ENCODE measurements at places on chromosomes 6 and 20.

GRCh38 chr6:158879180-158879579 lies 60.0 kb upstream of the EZR start:
- DNase-seq = no peak

DNA sequence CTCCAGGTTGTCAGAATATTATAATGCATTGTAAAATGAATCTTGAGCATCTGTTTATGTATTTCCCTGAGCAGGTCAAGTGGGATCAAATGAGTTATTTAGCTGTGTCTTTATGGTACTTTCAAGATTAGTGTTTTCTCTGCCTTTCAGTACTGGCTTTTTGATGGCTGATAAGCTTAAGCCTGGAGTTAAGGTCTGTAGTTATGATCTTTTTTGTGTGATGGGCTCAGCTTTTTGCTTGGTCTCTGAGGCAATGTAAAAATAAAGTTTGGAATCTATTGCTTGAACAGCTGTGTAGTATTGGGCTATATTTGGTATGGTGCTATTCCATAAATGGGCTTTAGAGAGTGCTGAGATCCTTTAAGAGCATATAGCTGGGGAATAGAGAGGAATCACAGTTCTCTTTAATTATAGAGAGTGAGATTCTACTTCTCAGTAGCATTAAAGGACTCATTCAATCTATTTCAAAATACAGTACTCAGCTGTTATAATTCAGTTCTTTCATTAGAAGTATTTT lies 40.7 kb downstream of the ZNF451 start:
- no peak for DNase-seq

- DNase-seq = no peak
Measured at GRCh38 chr6:8389036-8389818, 46.1 kb downstream of the SLC35B3 start.

GRCh38 chr6:438634-439170 lies 47.1 kb downstream of the IRF4 start:
- DNase-seq = no peak

DNA sequence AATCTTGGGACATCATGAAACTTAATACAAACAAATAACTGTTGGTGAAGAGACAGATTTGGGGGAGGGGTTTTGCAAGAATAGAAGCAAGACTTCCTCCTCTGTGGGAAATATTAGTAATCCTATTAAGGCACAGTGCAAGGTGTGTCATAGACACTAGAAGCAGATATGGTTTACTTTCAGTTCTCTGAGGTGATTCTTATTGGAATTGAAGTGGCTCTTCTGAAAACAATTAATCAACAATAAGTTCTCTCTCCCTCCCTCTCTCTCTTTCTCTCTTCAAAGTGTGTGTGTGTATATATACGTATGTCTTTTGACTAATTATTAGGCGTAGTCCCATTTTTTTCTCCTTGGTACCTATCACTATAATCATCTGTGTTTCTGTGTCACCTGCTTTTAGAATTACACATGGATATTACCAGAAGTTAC lies 99.8 kb downstream of the HIVEP2 start:
- no peak for DNase-seq

- DNase-seq = no peak
Measured at GRCh38 chr6:22141241-22141745, 155.5 kb downstream of the PRL start.

GRCh38 chr6:16104624-16105433 lies 24.1 kb upstream of the MYLIP start:
- DNase-seq = peak; percentile 24

DNA sequence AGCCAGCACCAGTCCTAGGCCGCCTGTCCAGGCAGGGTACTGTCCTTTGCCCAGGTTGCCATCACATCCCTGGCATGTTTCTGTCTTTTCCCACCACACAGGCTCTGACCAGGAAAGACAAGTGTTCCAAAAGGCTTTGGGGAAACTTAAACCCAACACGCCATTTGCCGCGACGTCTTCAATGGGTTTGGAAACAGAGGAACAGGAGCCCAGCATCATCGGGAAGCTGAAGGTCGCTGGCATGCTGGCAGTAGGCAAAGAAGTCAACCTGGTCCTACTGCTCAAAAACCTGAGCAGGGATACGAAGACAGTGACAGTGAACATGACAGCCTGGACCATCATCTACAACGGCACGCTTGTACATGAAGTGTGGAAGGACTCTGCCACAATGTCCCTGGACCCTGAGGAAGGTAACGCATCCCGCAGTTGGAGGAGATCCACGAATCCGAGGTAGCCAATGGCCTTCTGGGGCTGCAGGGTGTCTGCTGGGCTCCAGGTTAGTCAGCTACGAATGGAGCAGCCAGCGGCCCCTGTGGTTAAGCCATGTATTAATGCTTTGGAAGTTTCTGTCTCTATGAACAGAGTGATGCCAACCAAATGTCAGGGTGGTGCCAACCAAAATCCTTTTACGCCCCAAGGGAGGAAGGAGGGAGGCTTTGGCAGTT lies 36.2 kb downstream of the TGM3 start:
- DNase-seq = no peak

DNA sequence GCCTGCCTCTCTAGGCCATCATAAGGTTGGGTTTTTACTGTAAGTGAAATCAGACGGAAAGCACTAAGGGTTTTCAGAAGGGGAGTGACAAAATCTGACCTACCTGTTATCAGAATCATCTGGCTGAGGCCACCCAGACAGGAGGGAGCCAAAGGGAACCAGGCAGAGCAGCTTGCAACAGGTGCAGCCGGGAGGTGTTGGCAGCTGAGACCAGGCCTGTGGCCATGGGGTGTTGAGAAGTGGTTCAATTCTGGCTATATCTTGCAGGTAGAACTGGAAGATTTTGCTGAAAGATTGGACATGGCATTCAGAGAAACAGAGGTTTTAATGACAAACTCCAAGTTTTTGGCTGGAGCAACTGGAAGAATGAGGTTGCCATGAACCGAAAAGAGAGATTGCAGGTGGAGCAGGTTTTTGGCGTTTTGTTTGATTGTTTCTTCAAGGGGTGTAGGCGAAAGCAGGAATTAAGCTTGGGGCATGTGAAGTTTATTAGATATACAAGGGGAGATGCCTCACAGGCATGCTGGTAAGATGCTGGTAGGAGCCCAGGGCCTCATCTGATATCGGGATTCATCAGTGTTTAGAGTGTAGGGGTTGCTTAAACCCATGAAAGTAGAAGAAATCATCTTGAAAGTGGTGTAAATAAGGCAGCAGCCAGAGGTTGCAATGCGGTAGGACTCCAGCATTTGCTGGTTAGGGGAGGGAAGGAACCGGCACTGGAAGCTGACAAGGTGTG lies 35.1 kb upstream of the MAP3K4 start:
- no peak for DNase-seq

DNA sequence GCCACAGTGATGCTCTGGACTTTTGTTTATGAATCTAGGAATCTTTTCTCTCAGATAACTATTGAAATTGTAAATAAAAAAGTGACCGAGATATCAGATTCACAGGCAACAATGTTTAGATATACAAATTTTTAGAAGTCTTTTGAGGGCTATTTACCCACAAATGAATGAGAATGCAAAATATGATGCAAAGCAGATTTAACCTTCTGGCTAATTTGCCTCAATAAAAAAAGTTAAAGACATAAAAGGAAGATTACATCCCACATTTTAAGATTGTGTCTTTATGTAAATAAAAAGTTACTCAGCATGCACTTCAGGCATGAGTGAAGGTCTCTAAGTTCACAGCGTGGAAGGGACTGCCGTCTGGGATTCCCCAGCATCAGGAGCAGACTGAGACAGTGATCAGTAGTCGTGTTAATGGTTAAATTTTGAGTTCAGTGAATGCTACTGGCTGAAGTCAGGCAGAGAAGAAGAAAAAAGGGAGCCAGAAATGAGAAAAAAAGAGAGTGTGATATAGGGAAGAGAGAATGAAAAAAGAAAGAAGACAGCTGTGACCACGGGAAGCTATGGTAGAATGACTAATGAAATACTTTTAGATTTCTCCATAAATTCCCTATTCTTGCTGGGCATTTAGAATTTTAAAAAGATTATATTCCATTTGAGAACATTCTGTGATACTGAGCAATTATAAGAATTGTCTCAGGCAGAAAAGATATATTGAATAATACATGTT lies 93.6 kb downstream of the MYB start:
- DNase-seq = no peak

DNA sequence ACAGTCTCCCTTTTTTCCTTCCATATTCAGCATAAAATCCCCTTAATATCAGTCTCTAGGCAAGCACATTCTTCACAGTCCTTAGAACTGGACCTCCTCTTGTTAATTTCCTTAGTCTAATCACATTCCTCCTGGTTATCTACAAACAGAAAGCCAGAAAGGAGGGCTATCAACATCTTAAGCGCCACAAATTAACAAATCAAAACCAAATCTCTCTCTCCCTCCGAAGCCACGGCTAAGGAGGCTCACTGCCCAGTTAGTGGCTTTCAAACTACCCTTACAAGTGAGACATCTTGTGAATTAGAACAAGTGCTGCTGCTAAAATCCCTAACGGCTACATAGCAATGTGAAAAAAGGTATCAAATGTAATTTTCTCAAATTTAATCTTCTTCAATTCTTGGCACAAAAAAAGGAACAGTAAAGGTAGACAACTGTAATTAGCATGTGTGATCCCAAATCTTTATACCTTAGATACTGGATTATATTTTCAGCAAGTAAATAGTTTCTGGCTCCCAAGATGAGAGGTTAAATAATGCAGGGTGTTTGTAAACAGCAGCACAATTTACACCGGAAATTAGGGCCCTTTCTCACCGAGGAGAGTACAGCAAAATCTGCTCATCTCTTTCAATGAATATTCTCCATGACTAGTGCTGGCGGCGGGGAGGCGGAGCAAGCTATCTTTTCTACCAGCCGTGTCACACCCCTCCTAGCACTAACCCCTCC lies 1.4 kb upstream of the TRIM39 start:
- peak; percentile 57 for DNase-seq

DNA sequence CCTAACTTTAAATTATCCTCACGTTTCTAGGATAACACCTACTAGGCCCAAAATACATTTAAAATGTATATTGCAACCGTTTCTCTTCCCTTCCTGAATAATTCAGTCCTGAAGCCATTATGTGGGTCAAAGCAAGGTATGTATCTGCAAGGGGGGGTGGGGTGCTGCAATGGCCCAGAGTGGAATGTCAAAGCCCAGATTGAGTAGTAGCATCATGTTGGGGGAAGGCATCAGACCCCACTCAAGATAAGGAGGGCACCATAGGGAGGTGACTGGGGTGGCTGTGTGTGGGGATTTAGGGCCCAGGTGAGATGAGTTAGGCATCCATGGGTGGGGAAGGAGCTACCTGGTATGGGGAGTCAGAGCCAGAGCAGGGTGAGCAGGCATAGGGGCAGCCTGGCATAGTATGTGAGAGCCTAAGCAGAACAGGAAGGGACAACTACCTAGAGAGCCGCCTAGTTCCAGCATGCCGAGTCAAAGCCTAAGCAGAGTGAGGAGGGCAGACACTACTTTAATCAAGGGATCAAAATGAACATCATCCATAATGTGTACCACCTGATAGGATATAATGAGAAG lies 48.2 kb downstream of the ZNF292 start:
- DNase-seq = no peak

DNA sequence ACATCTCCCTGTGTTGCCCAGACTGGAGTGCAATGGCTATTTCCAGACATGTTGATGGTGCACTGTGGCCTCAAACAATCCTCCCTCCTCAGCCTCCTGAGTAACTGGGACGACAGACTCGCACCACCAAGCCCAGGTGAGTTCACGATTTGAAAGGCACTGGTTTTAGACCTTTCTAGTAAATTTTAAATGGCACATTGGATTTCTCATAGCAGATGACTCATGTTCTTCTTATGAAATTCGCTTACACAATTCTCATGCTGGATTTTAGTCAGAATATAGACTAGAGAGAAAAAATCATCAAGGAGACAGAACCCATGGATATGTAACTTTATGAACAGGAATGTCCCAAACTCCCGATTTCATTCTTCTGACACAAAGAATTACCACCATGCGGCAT lies 18.1 kb upstream of the PXDC1 start:
- no peak for DNase-seq

- no peak for DNase-seq
Measured at GRCh38 chr20:56395166-56395565, 2.7 kb downstream of the CSTF1 start.

DNA sequence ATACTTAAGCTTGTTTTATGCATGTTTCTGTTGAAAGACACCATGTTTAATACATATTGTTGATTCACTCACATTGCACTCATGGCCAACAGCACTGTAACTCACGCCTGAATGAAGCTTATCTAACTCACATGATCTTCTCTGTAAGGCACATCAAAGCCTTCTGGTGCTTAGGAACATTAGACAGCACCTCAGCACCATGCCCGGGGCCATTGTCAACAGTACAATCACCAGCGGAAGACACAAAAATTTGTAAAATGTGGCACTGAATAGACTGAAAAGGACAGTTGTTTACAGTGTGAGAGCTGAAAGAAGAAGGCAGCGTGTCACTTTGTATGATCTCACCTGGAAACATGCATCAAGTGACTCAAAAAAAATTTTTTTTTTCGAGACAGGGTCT lies 8.9 kb upstream of the TCF15 start:
- DNase-seq = no peak

GRCh38 chr6:1856381-1856780 lies 246.7 kb downstream of the FOXC1 start:
- no peak for DNase-seq

Data from nephron progenitor cell (in vitro differentiated cells).